ENCODE measurements at places on chromosomes 2 and 18. TPM values are rescaled to one million over a fixed set of nuclear protein-coding genes. Genes with fewer than 3 reads are reported as not detected.

Gene ADD2
- polyA plus RNA-seq, result 3.0 TPM

Gene DUSP11
- polyA plus RNA-seq, result 16.3 TPM

Gene XIRP2
- polyA plus RNA-seq, result 149 TPM

Gene SERPINB4
- 0.35 TPM for polyA plus RNA-seq

Gene TMEM163
- polyA plus RNA-seq, result 0.72 TPM

Gene CENPA
- polyA plus RNA-seq, result 6.1 TPM

Gene LYG2
- 0.25 TPM for polyA plus RNA-seq

Gene SERPINB7
- polyA plus RNA-seq, result 0.35 TPM

Gene AQP12A
- 0.74 TPM for polyA plus RNA-seq

DNA sequence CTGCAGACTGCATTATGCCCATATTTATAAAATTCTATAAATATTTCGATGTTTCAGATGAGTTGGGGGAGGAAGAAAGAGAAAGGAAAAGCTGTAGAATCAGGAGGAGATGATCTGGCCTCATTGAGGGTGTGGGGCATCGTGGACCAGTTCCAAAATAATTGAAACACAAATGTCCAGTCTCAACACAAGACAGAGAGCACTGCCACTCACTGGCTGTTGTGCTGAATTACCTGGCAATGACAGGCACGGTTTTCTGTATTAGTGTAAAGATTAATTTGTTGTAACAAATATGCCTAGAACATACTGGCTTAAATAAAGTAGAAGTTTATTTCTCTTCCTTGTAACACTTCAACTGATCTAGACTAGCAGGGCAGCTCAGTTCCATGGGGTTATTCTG, 24.1 kb downstream of the POLE4 start:
- no peak for DNase-seq

DNA sequence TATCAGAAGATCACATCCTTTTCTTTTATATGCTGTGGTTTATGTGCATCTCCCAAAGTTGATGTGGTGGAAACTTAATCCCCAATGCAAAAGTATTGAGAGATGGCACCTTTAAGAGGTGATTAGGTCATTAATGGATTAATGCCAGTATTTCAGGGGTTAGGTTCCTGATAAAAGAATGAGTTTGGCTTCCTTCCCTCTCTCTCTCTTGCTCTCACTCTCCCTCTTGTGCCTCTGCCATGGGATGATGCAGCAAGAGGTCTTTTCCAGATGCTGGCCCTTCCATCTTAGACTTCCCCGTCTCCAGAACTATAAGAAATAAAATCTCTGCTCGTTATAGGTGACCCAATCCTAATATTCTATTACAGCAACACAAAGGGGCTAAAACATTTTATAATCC, 85.0 kb downstream of the TTC27 start:
- DNase-seq, result peak; percentile 8

GRCh38 chr2:216681683-216682082, 13.7 kb downstream of the IGFBP5 start:
- no peak for DNase-seq

GRCh38 chr2:19764998-19765397, 136.8 kb downstream of the TTC32 start:
- no peak for DNase-seq

DNA sequence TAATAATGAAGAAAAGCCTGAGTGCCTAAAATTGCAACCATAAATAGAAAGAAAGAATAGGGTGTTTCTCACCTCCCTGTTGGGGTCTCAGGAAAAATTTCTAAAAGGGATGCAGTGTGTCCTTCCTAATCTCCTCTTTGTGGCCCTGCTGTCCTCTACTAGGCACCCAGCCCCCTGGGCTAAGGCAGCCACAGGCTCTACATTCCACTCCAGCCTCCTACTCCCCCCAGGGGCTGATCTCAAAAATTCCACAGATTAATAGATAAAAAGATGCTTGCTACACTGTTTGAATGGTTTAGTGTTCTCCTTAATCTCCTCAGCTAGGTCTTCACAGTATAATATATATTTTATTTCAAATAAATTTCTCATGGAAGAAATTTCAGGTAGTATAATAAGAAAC, 17.6 kb downstream of the SATB2 start:
- DNase-seq, result no peak

DNA sequence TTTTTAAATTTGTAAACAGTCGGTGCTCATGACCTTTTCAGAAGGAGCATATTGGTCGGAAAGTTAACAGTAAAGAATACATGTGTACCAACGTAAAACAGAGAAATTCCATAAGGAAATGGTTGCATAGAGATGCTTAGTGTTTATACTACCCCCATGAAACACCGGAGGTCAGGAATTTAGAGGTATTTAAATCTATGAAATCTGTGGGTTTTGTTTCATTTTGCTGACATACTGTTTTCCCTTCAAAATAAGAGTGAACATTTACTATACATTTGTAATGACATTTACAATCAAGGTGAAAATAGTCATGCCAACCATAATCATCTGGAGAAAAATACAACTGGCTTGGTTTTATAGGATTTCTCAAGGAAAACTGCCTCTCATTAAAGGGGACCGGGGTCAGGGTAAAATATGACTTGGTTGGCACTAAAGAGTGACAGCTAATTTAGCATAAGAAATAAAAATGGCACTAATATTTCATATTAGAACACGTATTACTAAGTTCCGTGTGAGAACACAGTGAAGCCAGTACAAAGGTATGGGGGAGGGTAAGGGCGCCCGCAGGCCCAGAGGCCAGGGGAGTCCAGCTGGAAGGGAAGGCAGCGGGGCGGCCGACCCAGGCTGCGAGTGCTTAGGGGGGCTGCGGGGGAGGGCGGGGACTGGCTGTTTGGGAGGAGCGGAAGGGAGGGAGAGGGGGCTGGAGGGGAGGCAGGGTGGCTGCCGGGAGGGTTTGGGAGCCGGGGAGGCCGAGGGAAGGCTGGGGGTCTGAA, 1.1 kb upstream of the RNU4ATAC start:
- peak; percentile 85 for DNase-seq

- no peak for DNase-seq
These were observed 108.3 kb downstream of the CDH7 start for GRCh38 chr18:65859075-65859474.

- DNase-seq, result no peak
These were observed 13.7 kb downstream of the MTERF4 start for GRCh38 chr2:241088376-241088775.

GRCh38 chr18:44041553-44041952, 639.1 kb upstream of the SETBP1 start:
- DNase-seq, result no peak

DNA sequence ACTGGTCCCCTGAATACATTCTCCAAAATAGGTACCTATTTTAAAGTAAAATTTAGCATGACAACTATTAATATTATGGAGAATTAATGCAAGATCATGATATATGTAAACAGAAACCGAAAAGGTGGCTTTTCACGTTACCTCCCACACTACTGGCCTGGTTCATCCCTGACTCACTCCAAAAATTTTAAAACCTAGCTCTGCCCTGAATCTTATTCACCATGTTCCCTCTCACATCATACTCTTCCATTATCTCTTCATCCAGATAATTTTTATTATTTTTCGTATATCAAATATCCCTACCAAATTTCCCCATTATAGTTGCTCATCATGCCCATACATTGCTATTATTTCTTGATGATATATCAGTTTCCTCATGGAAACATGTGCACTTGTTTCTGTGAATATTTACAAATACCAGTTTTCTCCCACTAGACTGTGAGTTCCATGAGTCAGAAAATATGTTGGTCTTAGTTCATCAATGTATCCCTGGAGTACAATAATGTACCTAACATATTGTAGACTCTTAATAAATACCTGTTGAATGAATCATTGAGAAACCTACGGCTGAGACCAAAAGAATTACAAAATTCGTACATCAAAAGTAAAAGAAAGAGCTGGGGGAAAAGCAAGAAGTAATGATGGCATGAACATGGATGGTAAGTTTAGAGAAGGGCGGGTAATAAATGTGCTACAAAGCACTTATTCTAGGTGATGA, 360.1 kb upstream of the CHAC2 start:
- DNase-seq, result no peak

DNA sequence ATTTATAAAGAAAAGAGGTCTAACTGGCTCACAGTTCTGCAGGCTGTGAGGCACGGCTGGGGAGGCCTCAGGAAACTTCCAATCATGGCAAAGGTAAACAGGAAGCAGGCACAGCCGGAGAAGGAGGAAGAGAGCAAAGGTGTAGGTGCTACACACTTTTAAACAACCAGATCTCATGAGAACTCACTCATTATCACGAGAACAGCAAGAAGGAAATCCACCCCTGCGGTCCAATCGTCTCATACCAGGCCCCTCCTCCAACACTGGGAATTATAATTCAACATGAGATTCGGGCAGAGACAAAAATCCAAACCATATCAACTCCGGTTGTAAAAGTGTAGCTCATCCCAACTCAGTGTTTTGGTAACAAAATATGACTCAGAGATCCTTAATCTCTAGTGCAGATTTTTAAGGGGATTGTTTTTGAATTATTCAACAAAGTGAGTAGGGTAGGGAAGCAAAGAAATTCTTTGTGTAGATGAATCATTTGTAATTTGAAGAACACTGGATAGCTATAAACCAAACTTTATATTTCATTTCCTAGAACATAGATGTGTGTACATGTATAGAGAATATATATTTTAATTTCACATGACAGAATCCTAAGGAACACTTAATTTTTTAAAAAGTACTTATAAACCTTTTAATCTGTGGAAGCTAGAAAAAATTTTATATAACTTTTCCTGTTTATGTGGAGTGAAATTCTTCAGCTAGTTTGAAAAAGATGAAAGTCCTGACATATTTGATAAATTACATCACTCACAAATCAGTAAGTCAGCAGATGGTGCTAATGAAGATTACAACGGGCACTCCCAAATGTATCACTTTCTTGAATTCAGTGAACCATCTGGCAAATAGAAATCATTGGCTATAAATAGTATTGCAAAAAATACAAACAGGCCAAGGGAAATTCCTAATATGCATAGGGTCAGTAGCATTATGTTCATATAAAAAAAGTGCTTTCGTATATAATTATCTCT, 130.1 kb downstream of the OLA1 start:
- no peak for DNase-seq

DNA sequence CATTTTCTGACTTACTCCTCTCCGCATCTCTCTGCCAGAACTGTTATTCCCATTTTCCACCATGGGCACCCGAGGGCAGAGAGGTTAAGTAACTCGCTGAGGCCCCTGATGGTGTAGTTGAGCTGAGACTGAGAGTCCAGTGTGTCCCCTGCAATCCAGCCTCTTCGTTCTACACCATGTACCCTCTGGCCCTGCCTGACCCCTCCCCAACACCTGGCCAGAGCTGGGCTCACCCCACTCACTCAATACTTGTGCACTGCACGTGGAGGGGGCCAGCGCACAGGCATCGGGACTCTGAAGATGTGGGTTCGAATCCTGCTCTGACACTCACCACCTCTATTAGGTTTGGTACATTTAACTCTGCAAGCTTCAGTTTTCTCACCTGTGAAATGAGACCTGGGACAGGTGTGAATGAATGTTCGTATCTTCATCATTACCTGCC, 24.3 kb upstream of the FOSL2 start:
- DNase-seq, result no peak

DNA sequence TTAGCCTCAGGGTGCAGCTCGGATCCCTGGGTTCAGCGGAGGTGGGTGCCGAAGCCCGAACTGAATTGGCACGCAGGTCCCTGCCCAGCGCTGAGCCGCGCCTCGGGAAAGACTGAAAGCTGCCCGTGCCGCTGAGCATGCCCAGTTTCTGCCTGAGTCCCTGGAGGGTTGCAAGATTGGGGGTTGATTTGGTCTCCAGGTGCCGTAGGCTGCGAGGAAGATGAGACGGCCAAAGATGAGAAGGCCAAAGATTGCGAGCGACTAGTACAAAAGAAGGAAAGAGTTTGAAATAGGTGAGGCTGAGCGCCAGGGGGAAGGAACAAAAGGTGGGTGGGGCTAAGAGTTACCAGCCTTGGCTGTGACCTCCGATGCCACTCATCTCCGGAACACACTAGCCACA, 852 bp upstream of the KCNH7 start:
- no peak for DNase-seq

DNA sequence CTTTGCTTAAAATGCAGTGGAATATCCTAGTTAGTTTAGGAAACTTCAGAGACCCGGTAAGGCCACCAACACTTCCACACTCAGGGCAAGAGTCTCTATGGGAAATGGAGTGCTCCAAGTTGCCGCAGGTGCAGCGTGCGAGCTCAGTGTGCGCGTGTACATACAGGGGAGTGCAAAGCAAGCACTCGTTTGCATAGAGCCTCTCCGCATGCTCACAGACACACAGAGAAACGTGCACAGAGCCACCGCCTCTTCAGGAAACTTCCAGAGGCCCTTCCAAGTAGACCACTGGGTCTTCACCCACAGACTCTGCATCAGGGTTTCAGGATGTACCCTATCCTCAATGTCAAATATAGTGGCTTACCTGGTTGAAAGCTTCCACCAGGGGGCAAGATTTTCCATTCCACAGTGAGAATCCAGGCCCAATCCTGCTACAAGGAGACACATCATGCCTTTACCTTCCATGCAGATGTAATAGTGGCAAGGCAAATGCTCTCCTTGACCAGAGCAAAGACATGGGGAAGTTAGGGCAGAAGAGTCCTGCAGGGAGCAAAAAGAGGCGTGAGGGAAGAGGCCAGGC, 513.0 kb upstream of the MYT1L start:
- DNase-seq, result no peak

- DNase-seq, result peak; percentile 75
These were observed 541.6 kb downstream of the SLC4A3 start for GRCh38 chr2:220168891-220169546.

DNA sequence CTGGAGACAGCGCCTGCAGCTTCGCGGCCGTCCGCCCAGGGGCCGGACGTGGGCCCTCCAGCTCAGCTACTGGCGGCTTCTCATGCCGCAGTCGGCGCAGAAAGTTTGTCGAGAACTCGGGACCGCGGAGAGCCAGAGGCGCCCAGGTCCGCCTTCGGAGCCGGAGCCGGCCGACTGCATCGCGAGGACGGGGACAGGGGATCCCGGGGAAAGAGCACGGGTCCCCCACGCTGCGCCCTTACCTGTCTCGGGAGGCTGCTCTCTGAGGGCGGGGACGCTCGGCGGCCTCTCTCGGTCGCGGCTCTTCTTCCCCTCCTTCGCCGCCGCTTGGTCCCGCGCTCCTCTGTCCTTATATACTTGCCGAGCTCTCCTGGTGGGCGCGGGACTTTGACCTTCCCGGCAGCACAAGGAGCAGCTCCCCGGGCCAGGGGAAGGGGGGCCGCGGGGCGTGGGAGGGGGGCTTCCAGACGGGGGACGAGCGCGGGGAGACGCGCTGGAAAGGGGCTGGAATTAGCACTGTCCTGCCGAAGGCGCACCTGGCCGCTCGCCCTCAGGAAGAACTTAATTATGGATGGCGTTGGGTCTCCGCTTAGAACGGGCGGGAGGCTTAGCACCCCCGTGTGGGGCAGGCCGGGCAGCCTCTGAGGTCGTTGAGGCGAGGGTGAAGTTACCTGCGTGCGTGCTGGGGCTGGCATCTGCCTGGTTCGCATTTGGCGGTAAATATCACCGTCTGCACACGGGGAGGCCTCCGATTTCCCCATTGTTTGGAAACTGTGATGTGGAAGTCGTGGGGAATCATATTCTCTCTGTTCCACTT, at the start of gene POMC:
TSS of gene POMC (minus strand) at position 325 of the 817 bp plus-strand sequence. CDS start 3,808 bp downstream, outside the sequence.
- DNase-seq, result no peak
